SK-MEL-5 (cell line): ENCODE measurements at places on chromosomes 3 and 15.

- DNase-seq: no peak
Measured at GRCh38 chr3:99483841-99484240, 154.6 kb upstream of the COL8A1 start.

DNA sequence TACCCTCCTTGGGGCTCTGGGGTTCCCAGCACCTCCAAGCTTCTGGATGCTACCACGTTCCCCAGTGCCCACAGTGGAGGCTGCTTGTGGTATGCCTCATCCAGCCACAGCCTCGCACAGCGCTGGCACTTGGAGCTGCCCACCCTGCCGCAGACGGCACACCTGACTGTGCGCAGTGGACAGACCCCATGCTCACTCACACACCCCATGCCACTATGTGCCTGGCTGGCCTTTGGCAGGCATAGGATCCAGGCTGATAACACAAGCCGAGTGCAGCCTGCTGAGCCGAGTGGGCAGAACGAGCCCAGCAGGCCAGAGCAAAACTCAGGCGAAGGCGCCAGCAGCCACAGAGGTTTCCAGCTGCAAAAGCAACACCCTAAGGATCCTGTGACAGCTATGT, 311.5 kb downstream of the ULK4 start:
- no peak for DNase-seq

GRCh38 chr15:36831904-36832287, 252.5 kb downstream of the CDIN1 start:
- no peak for DNase-seq

DNA sequence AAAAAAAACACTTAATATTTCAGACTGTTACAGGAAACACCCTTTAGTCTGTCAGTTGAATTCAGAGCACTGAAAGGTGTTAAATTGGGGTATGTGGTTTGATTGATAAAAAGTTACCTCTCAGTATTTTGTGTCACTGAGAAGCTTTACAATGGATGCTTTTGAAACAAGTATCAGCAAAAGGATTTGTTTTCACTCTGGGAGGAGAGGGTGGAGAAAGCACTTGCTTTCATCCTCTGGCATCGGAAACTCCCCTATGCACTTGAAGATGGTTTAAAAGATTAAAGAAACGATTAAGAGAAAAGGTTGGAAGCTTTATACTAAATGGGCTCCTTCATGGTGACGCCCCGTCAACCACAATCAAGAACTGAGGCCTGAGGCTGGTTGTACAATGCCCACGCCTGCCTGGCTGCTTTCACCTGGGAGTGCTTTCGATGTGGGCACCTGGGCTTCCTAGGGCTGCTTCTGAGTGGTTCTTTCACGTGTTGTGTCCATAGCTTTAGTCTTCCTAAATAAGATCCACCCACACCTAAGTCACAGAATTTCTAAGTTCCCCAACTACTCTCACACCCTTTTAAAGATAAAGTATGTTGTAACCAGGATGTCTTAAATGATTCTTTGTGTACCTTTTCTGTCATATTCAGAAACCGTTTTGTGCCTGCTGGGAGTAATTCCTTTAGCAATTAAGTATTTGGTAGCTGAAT, 17.9 kb downstream of the TMEM43 start:
- no peak for DNase-seq

GRCh38 chr15:64843991-64844390, 2.3 kb downstream of the PLEKHO2 start:
- peak; percentile 36 for DNase-seq

GRCh38 chr15:57376696-57377477, 582 bp downstream of the CGNL1 start:
- DNase-seq: no peak

- no peak for DNase-seq
Measured at GRCh38 chr3:128813097-128813496, 66.3 kb upstream of the ACAD9 start.

DNA sequence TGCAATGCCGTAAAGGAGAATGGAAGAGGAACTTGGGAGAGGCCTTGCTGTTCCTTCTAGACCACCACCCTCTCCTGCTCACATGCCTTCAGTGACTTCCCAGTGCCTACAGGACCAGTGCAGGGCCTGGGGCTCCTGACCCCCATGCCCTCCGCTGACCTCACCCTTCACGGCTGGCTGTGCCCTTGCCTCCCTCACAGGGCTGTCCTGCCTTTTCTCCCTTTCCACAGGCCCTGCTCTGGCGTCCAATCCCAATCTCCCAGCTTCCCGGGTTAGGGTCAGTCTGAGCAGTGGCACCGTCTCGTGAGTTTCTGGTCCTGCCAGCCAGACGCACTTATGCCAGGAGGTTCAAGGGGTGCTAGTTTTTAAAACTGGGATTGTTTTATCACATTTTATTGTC, 110.4 kb downstream of the WNT7A start:
- DNase-seq: no peak

DNA sequence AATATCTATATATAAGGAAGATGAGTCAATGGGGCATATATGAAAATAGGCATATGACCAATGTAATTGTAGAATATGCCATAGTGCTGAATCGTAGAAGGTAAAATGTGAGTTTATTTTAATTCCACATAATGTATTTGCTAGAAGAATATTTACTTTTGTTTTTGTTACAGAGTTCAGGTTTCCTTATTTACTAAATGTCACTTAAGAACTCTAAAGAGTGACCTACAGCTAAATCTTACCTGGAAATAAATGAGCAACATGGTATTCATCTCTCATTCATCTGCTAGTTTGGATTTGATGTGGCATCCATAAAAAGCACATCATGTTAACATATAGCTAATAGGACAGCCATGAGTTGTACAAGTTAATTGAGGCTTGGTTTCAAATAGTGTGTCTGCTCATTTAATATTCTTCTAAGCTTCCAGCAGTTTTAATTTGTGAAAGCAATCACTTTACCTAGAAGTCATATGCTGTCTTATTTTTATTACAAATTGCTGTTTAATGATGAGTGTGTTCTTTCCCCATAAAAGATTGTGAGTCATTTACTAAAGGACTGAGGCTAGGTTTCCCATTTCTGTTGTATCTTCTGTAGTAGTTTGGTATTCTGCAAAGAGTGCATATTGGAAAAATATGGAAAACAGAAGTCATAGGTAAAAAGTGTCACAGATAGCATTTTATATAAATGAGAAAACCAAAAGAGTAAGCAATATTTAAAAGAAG, 222.1 kb upstream of the POU1F1 start:
- DNase-seq: no peak

GRCh38 chr3:189269365-189269764, 97.6 kb downstream of the TPRG1 start:
- DNase-seq: no peak

DNA sequence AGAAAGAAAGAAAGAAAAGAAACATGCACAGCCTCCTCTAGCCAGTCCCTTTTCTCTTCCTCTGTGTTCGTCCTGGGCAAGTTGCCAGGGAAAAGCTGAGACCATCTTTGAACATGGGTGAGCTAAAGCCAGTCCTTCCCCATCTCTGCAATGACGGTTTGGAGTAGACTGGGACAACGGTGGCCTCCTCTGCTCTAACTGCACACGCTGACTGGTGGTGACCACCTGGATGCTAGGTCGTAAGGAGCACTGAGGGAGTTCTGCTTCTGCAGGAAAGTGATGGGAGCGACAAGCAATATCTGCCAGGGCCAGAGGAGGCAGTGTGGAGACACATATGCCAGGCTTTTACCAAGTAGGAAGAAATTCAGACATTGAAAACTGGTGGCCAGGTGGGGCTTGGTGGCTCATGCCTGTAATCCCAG, 111.7 kb downstream of the NUP210 start:
- DNase-seq: peak; percentile 78

DNA sequence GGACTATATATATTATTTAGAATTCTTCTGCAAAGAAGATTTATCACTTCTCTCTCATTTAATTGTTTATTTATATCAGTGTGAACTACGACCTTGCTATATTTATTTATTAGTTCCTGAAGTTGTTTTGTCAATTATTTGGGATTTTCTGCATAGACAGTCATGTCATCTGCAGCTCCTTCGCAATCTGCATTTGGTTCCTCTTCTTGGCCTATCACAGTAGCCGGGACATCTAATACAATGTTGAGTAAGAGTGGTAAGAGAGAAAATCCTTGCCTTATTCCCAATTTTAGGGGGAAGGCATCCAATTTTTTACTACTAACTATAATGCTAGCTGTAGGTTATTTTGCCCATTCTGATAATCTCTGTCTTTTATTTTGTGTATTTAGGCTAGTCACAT, 39.4 kb downstream of the FOXL2 start:
- no peak for DNase-seq

- no peak for DNase-seq
Measured at GRCh38 chr3:129122412-129123011, 908 bp upstream of the RAB43 start.

DNA sequence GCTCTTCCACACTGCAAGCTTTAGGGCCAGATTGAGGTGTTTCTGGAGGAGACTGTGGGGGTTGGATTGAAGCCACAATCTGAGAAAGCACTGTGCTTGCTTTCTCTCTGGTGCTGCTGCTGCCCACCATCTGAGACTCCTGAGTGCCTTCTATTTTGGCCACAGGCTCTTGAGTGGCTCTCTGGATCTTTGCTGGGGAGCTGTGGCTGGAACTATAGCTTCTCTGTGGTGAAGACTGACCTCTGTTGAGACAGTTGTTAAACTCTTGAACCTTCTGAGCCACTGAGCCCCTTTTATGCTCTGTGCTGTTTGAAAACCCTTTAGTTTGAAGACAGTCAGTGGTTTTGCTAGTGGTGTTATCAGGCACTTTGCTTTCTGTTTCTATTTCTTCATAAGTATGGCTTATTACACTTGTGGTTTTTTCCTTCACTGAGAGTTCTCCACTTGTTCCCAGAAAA, 108.7 kb upstream of the TSPAN3 start:
- DNase-seq: peak; percentile 41

GRCh38 chr15:44883199-44883877, 73.1 kb upstream of the TERB2 start:
- DNase-seq: no peak

GRCh38 chr3:58801541-58801940, 135.0 kb upstream of the FAM3D start:
- no peak for DNase-seq

DNA sequence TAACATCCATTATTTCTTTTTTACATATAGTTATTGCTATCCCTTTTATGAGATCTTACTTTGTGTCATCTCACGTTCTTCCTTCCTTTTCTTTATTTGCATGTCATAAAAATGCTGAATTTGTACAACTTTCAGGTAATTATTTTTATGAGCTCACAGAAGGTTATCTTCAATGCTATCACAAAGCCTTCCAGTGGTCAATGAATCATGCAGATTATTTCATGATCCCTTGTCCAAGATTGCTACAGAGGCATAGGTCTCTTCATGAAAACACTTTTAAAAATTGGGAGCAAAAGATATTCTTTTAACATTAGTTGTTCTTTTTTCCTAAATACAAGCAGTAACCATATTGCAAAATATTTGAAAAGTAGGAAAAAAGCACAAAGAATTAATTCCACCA, 880.1 kb upstream of the NR2F2 start:
- no peak for DNase-seq

DNA sequence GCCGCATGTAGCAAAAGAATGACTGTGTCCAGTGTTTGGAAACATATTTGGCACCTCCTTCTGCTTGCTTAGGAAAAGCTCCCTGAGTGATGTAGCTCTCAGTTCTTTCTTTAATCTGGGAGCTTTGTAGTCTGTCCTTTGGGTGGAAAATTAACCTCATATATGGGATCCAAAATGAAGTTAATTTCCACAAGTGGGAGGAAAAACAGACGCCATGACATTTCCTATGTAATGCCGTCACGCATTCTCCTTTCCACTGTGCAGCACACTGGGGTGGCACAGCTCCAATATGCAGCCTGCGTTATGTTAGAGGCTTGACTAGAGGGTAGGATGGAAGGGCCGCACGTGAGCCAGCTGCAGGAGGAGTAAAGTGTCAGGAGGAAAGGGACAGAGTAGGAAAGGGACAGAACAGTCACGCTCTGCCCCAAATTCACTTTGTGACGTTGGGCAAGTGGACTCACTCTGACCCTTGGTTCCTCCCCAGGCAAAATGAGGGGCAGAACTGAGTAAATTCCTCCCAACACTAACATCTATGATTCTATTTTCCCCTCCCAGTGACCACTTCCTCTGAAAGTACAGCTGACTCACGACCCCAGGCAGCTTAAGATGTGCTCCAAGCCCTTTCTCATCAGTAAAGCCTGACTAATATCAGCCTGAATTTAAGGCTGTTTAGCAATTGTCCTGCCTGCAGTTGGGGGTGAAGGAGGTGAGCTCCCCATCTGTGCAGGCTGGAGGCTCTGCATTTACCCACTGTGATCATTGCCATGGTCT, 176.5 kb upstream of the PFN2 start:
- DNase-seq: no peak

- no peak for DNase-seq
Measured at GRCh38 chr15:84992157-84992944, 10.7 kb downstream of the PDE8A start.

DNA sequence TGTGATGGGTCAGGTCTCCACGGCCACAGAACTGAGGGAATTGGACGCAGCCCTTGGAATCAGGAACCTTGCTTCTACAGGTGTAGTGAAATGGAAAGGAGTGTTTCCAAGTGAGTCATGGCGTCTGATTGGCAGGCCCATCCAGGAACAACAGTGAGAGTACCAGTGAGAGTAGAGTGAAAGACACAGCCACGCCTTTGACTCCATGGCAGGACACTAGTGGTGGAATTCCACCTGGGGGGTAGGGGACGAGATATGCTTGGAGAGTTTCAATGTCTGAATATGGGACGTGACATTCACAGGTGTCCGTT, 3.0 kb upstream of the SLC28A1 start:
- no peak for DNase-seq

DNA sequence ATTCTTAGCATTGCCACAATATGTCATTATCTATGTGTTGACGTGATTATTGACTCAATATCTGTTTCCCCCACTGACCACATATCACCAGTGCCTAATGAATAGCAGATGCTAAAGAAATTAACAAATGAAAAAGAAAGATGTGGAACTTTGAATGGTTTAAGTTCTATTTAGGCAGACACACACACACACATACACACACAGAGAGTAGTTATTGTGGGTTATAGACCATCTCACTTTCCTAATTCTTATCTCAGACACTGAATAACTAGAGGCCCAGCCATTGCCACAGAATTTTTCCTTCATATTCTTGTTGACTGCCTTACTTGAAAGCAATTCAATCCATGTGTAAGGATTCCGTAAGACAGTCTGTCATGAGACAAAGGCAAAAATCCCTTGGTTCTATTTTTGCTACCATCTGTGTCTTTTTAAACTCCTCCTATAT, 61.9 kb upstream of the PHLDB2 start:
- DNase-seq: no peak

DNA sequence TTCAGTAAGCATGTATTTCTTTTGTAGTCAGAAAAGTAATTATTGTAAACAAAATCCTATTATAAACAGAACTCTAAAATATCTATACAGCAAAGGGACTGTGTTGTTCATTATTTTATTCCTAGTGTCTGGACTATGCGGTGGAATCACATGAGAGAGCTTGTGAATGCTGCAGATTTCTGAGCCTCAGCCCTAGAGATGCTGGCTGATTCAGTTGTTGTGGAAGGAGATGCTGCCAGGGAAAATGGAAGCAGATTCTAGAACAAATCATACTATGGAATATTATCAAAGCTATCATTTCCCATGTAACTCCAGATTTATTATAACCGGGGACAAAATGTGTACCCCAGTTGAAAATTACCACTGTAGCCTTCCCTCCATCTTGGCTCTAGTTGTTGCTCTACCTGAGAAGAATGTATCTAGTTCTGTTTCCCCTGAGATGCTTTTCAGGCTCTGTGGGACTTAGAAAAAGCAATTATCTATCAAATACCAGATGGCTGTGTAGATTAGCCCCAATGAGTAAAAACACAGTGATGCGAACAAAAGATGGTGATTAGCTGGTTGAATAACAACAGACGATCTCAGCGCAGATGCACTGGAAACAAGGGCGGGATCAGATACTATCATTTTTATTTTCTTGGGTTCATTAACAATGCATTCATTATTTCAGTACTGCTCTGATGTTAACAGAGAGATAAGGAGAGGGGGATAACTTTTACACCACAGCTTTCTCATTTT, 131.3 kb downstream of the TMEM108 start:
- DNase-seq: no peak
